Umbilical cord (tissue), 2 donors: ENCODE measurements at places on chromosomes 3 and 15. TPM values are rescaled to one million over a fixed set of nuclear protein-coding genes. Genes with fewer than 3 reads are reported as not detected.

The STRC gene
- 1.7 TPM for total RNA-seq

The SPINT1 gene
- 16.6 TPM for total RNA-seq

The LMAN1L gene
- 1.2 TPM for total RNA-seq

The LIPH gene
- total RNA-seq = 2.2 TPM

- no peak for DNase-seq
Observed at GRCh38 chr3:127157171-127157828, 35.6 kb upstream of the PRR23E start.

- no peak for DNase-seq
Observed at GRCh38 chr15:101440846-101441590, 48.5 kb downstream of the PCSK6 start.

The AADACL2 gene
- total RNA-seq = 8.7 TPM

DNA sequence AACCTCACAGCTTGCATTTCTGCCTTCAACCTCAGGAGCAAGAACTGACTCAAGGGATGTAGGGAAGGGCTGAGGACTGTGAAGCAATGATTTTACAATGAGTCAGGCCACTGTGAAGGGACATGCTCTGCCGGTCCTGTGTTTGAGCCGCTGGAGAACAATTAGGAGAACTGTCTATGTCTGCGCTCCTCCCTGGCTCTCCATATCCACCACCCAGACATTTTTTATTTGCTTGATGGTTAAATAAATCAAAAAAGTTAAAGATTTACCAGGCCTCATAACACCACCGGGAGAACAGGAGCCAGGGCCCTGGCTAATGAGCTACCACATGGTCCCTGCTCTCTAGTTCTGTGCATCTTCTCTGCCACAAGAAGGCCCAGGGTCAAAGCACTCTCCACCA is 29.6 kb downstream of the SEC61A1 start:
- no peak for DNase-seq
